ENCODE measurements at places on chromosomes 4 and X.

DNA sequence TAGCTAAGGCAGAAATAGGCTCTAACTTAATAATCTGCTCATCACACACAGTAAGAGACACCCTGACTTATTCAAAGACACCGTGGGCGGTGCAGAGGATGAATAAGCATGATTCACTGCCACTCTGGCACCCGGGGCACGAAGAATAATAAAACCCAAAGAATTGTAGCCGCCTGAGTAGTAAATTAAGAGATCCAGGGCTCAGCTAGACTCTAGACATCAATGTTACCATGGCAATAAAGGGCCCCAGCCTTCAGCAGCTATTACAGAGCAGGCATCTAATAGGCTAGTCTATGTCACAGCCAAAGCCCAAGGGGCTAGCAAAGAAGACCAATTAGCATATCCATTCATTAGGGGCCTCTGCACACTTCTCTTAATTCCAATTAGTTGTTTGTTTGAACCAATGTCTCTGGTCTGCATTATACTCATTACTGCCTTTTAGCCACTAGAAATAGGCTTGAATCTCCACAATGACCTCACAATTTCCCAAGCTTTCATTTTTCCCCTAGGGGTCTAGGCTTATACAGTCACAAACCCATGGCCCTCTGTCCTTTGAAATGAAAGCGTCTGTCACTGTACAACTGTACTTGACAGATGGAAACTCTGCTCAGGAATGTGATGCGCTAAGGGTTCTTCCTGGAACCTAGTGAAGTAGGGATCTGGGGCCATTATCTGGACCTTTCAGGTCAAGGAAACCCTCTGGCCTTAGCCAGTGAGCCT lies 3.0 kb upstream of the ATP1B4 start:
- DNase-seq: no peak

- no peak for DNase-seq
These were observed 502.9 kb downstream of the ANKRD50 start for GRCh38 chr4:124209626-124210025.

GRCh38 chrX:85499400-85499799 lies 119.9 kb upstream of the POF1B start:
- no peak for DNase-seq

DNA sequence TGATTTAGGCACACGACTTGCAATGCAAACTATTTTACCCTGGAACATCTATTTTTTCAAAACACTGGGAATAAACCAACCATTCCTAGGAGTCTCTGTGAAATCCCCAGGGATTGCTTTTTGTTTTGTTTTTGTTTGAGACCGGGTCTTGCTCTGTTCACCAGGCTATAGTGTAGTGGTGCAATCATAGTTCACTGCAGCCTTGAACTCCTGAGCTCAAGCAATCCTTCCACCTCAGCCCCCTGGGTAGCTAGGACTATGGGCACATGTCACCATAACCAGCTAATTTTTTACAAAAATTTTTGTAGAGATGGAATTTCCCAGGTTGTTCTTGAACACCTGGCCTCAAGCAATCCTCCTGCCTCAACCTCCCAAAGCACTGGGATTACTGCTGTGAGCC lies 37.8 kb downstream of the PPM1K start:
- no peak for DNase-seq
